ENCODE measurements at places on chromosomes 13 and 19. TPM values are rescaled to one million over a fixed set of nuclear protein-coding genes. Genes with fewer than 3 reads are reported as not detected.

- DNase-seq: no peak
Measured at GRCh38 chr13:25571237-25571636, 199.5 kb downstream of the ATP8A2 start.

DNA sequence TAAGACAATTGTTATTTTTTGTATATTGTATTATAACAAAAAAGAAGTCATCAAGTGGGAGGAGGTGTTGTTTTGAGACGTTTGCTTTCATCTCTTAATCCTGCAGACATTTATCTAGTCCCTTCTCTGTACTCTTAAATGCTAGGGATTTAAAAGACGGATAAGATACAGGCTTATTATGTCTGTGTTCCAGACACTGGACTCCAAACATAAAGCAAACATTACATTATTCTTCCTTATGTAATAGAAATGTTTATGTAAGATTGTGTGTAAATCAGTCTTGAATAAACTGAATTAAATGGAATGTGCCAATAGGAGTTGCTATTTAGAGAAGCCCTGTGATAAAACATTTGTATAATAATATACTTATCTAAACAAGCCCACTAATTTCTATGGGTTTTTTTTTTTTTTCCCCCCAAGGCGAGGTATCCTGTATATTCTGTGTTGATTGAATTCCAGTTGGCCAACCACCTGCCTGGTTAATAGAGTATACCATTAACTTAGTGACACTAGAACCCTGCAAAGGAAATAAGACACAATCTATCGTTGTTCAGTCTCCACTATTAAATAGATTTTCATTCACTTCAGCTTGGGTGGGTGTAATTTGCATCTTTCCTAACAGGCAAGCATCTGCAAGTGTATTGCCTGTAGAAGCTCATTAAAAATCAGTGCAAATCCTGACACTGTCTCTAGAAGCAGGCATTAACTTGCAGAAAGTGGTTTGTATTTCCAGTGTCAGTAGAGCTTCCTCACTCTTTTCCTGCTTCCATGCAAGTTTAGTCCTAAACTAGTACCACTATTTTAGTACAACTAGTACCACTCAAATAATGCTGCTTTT lies 69.0 kb downstream of the LRCH1 start:
- no peak for DNase-seq

DNA sequence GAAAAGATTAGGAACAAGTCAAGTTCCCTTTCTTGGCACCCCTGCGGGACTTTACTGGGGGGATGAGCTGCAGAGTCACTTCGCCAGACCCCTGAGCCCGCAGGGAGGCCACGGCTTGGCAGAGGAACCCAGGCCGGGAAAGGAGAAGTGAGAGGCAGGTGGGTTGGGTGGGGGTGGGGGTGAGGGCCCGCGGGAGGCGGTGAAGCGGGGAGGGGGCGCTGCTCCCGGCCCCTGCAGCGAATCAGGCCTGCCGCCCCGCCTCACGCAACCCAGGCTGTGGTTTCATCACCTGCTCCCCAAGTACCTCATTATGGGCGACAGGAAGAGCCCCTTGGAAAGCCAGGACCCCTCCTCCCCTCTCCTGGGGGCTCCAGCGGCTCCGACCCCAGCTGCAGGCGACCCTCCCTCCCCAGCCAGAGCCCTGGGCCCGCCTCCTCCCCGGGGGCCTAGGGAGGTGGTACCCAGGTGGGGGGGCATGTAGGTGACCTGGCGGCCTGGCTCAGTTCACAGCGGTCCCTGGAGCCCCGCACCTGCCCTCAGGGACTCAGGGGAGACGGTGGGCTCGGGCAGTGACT lies 9.5 kb downstream of the MEF2B start:
- no peak for DNase-seq

DNA sequence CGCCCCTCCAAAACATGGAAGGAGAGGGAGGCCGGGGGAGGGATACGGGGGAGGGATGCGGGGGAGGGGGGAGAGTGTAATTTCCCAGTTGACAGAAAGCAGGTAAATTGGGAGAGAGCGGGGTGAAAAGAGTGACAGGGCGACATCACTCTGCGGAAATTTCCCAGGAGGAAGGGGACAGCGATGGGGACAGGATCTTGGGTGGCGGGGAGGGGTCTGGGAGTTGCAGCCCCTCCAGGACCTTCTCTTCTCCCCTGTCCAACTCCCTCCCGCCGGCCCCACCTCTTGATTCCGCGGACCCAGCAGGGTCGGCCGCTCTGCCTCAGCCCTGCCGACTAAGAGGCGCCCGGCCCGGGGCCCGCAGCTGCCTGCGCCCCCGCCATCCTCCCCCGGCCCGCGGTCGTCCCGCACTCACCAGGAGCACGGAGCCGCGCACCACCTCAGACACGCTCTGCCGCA lies 108.0 kb upstream of the DOCK9 start:
- peak; percentile 57 for DNase-seq

DNA sequence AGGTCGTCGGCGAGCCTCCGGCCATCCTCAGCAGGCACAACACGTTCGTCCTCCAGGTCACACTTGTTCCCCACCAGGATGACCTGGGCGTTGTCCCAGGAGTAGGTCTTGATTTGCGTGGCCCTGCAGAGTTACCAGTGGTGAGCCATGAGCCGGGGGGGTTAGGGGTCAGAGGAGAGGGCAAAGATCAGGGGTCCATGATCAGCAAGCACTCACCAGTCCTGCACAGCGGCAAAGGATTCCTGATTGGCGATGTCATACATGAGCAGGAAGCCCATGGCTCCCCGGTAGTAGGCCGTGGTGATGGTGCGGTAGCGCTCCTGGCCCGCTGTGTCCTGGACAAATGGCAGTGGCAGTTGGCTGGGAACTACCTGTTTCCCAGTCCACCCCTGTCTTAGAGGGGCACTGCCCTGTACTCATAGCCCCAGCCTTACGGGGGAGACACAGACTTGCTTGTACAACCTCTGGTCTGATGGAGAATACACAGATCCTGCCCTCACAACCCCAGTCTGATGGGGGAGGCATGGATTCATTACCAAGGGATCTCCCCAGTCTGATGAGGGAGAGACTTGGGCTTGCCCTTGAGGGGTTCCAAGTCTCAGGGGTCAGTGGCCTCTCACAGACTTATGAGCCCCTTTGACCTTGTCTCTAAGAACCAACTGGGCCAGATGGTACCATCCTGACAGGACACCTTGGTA lies 3.9 kb downstream of the RAB3D start:
- DNase-seq: no peak

The MAP4K1 gene
- total RNA-seq: 0.93 TPM

The ACER1 gene
- total RNA-seq: not detected

The ZNF492 gene
- total RNA-seq: not detected

The PRTN3 gene
- not detected for total RNA-seq

Measured in right lobe of liver (tissue), 6 donors.